ENCODE measurements at places on chromosomes 1 and 21.

DNA sequence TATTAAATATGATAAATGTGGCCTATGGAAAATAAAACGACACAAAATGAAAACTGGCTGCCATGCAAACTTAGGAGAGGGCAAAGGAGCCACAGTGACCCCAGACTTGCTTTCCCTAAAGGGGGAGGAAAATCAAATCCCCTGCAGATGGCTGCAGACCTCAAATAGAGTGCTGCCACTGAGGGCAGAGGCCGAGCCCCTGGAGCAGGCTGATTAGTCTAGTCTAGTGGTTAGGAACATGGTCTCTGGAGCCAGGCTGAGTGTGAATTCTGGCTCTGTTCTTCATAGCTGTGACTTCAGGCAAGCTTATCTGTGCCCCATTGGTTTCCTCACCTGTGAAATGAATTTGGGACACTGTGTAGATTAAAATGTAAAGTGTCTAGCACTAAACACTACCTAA lies 60.8 kb downstream of the ITPKB start:
- no peak for DNase-seq

GRCh38 chr1:233513431-233513830 lies 100.5 kb upstream of the KCNK1 start:
- DNase-seq, result no peak

DNA sequence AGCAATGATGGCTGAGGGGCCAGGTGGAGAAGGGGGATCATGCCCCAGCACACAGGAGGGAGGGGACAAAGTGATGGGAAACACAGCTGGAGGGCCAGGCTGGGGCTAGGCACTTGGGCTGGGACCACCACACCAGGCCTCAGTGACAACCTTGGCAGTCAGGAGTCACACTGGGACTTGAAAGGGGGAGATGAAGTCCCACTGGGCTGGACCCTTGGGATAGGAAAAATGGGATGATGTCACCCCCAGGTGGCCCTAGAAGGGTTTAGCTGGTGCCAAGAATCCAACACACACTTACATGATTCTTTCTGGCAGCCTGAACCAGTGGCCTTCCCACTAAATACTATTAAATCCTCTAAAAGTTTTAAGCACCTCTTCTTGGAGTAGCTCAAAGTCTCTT lies 17.1 kb downstream of the ZBTB17 start:
- DNase-seq, result no peak

- no peak for DNase-seq
These were observed 81.9 kb upstream of the PRRC2C start for GRCh38 chr1:171403393-171403792.

GRCh38 chr1:113551728-113552127 lies 161.4 kb downstream of the MAGI3 start:
- no peak for DNase-seq

- no peak for DNase-seq
These were observed 14.4 kb downstream of the AGO3 start for GRCh38 chr1:35945327-35945726.

Data from kidney capillary endothelial cell (primary cell).